Motor neuron (in vitro differentiated cells): ENCODE measurements at places on chromosomes 4 and X.

- peak; percentile 4 for ATAC-seq
These were observed 88.8 kb downstream of the SORCS2 start for GRCh38 chr4:7280926-7281690.

- ATAC-seq = no peak
These were observed 197.2 kb upstream of the VCX3A start for GRCh38 chrX:6732101-6732500.

GRCh38 chrX:101708163-101708562, 48.5 kb upstream of the ARMCX2 start:
- peak; percentile 69 for ATAC-seq

DNA sequence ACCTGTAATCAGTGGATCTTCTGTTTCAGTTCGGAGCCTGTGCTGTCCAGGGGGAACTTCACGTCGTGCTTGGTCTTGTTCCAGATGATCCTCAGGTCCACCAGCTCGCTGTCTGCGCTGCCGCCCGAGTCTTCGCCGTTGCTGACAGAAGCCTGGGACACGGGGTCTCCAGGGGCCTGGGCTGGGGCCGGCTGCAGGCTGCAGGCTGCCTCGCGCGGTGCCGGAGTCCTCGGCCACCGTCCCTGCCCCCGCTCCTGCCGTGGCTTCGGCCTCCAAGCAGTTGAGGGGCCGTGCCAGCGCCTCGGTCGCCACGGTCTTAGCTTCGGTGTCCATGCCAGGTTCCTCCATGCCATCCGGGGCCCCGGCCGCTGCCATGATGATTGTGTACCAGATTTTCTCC, 37.3 kb upstream of the CCNI start:
- no peak for ATAC-seq

DNA sequence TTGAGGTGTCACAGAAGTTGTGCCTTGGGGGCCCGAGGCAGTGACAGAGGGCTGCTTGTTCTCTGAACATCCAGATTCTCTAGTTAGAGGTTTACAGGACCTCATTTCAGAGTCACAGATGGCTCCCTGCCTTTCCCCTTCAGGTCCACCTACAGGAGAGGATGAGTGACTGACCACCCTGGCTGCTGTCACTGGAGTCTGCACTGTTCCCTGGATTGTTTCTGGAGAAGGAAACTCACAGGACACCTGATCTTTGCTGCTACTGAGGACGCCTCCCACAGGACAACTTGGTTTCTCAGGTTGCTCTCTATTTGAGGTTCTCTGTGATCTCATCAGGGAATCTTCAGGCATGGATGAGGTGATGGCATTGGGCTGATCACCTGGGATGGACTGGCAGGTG, 58.3 kb downstream of the GPRIN3 start:
- ATAC-seq = no peak

- ATAC-seq = peak; percentile 61
These were observed 138.6 kb upstream of the GPR101 start for GRCh38 chrX:137172317-137172948.

- ATAC-seq = no peak
These were observed 494.3 kb downstream of the IDS start for GRCh38 chrX:149010853-149011224.

- no peak for ATAC-seq
These were observed 171.6 kb downstream of the NKX6-1 start for GRCh38 chr4:84327526-84327925.

DNA sequence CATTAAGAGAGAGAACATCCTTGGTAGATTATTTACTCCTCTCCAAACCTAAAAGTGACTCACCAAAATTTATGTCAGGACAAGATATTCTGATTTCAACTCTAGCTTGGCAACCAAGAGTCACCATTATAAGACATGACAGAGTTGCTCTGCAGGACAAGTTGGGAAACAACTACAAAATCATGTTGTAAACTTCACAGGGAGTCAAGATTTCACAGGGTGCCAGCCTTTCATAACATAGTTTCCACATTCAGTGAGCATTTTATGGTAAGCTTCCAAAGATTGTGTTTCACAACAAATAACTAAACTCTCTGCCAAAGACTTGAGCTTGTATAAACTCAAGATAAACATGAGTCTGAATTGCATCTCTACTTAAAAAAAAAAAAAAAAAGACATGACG, 121.0 kb upstream of the DIAPH2 start:
- no peak for ATAC-seq

DNA sequence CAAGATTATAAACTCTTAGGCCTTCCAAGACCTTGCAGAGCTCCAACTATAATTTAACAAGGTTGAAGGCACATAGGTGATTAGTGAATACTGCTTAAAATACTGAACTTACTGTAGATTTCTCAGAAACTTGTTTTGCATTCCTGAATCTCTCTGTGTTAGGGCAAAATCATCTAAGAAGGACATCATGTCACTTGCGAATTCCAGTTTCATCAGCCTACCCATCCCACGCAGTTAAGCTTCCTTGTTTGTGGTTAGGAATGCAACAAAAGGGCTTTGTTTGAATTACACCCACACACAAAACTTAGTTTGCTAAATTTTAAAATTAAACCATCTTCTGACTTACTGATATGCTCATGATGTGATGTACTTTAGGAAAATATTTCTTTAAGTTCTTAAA, 174.0 kb downstream of the SOWAHB start:
- no peak for ATAC-seq

GRCh38 chr4:124426279-124426678, 286.3 kb downstream of the ANKRD50 start:
- no peak for ATAC-seq

DNA sequence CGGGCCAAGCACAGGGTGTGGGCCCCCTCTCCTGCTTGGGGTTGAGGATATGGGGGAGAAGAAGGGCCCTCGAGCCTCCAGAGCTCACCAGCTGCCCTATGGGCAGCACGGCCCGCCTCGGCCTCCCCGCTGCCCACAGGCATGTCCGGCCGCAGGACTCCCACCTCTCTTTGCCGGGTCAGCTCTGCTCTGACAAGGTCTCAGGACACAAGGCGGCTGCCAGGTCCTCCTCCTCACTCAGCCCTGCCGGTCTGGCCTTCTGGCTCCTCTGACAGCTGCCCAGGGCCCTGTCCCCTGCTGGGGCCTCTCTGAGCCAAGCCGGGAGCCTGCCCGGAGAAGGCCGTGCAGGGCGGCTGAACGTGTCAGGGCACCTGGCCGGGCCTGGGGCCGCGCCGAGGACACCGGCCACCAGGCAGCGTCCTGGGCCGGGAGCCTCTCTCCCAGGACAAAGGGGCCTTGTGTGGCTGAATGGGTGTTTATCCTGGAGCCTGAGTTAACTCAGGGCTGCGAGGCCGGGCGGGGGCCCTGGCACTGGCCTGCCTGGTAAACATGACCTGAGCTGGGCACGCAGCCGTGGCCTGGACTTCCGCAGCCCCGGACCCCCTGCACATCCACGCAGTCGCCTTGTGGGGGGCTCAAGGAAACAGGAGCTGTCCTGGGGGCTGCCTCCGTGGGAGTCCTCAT, 25.7 kb downstream of the TACC3 start:
- no peak for ATAC-seq

DNA sequence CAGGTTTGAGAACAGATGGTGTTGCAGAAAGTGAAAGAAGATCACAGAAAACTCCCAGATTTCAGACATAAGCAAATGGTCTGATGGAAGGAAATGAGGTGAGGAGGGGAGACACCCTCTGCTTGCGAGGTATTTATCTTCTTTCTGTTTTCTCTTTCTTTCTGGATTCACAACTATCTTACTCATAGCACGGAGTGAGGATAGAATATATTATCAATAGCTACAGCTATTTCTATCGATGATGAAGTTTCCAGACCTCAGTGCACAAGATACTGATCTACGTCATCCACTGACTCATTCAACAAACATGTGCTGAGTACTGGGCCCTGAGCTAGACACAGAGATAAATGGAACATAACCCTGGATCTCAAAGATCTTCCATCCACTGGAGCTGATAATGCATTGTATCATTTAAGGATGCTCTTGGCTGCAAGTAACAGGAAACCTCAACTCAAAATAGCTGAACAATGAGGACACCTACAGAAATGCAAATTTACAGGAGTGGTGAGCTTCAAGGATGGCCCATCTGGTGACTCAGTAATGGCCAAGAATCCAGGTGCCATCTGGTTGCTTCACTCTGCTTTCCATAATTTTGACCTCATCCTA, 21.2 kb downstream of the SLC2A9 start:
- no peak for ATAC-seq

DNA sequence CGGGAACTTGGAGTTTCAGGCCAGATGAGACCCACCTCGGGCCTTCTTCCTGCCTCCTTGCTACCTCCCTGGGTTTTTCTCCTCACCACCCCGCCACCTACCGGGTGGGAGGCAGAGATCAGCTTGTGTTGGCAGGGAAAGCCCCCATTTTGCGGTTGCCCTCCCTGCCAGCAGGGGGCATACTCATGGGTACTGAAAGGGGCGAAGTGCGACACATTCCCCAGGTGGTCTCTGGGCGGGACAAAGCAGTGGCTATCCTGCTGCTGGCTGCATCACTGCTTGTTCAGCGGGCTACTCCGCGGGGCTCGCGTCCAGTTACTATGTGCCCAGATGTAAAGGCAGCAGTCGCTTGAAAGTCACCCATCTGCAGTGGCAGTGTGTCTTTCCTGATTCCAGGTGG, 330.3 kb downstream of the PDHA2 start:
- no peak for ATAC-seq

GRCh38 chr4:108709234-108709633, 53.6 kb downstream of the ETNPPL start:
- no peak for ATAC-seq

DNA sequence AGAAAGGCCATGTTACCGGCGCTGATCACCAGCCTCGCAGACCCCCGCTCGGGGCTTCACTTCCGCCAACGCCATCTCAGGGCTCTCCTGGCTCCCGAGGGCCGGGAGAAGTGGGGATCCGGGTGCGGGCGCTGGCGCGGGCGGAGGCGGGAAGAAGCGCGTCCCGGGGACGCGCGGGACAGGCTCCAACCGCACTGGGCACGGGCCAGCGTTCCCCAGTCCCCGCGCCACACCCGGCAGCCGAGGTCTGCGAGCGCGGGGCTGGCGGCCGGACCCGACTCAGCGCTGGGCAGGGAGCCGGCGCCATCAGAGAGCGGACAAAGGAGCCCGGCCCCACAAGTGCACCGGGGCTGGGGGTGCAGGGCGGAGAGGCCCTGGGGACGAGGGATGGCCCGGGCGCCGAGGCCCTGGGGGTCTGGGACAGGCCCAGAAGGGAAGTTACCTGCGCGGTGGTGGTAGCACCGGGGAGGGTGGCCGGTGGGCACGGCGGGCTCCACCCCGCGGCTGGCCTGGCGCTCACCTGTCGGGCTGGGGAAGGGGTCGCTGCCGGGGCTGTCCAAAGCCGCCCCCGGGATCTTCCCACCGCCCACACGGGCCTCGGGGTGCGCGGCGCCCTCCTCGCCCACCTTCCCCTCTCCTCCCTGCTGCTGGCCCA, 449 bp downstream of the CTPS2 start:
- ATAC-seq = peak; percentile 68

DNA sequence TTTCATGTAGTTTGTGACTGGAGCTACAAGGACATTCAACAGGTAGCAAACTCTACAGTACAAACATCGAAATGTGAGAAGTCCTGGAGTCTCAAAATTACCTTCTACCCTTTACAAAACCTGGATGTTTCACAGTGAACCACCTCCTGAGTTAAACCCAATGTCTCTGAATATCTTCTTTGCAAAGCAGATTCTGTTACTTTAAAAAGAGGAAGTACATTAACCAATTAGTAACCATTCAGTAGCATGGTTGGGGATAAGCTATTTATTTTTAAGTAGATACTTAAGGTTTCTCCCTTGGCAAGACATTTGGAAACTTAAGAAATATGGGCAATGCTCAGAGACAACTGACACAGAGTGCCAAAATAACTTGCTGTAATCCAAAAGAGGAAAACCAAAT, 371.9 kb upstream of the NWD2 start:
- no peak for ATAC-seq

DNA sequence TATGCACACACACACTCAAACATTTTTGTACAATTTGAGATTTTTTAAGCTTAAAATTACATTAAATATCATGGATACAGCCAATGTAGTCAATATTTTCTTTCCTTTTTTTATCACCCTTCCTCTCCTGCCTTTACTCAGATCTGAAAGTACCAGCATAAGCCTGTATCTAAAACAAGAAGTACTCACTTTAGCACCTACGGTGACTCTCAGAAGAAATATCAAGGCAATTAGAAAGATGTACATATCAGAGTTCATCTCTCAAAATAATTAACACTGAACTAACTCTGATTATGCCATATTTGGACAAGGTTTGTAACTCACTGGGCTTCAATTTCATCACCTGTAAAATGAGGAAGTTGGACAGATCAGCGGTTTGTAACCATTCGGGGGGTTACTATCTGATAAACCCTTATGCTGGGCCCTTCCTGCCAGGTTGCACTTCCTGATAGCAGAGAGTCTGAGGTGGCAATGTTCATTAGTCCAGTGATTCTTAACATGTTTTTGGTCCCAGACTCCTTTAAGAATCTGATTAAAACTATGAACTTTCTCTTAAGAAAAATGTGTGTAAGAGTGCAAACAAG, 5.7 kb upstream of the GPR174 start:
- no peak for ATAC-seq

DNA sequence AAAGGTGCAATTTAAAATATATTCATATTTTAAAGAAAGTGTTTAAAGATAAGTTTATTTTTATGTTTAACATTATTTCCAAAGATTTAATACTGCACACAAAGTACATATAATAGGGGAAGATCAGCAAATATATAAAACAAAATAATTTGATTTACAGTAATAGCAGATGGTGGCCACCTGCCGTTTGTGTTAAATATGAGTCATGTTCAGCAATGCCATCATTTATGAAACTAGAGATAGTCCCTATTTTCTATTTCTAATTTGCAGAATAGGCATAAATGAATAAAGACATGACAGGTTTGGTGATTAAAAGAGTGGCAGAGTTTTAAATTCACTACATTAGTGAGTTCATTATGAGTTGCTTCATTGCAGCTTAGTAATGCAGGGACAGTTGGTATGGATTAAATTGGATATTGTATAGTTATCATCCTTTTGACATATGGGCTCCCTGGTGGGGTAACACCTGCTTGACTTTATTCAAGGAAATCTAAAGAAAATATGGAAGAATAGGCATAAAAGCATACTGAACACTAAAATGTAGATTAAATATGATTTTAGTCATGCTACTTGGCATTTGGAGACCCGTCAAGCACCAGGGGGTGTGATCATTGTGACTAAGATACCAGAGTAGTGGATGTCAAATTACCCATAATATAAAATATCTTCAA, 78.8 kb upstream of the BANK1 start:
- ATAC-seq = peak; percentile 27

GRCh38 chr4:172996571-172997216, 171.9 kb upstream of the GALNT7 start:
- peak; percentile 71 for ATAC-seq

GRCh38 chr4:177574446-177574845, 132.2 kb upstream of the AGA start:
- no peak for ATAC-seq

- no peak for ATAC-seq
These were observed 21.5 kb downstream of the RELL1 start for GRCh38 chr4:37664696-37665095.
